ENCODE measurements at places on chromosomes 2 and 18. TPM values are rescaled to one million over a fixed set of nuclear protein-coding genes. Genes with fewer than 3 reads are reported as not detected.

The PPP1R1C gene
- under 0.01 TPM for total RNA-seq

The DTYMK gene
- 8.6 TPM for total RNA-seq

The SPDYA gene
- 0.82 TPM for total RNA-seq

The INHBB gene
- 3.3 TPM for total RNA-seq

The REG1A gene
- not detected for total RNA-seq

The GREB1L gene
- total RNA-seq: 1.6 TPM

The DSG1 gene
- total RNA-seq: under 0.01 TPM

The IL1RL1 gene
- not detected for total RNA-seq

The FBXO41 gene
- 20.0 TPM for total RNA-seq

The ASAP2 gene
- total RNA-seq: 32.2 TPM

The IL36B gene
- total RNA-seq: not detected

The SLC16A14 gene
- total RNA-seq: 62.0 TPM

The KIF1A gene
- 146 TPM for total RNA-seq

The ACVR1C gene
- total RNA-seq: 5.7 TPM

The GALNT3 gene
- total RNA-seq: 3.7 TPM

The HOXD12 gene
- not detected for total RNA-seq

The OTX1 gene
- total RNA-seq: 0.82 TPM

The EIPR1 gene
- 40.8 TPM for total RNA-seq

The SNRNP27 gene
- 45.7 TPM for total RNA-seq

The ACP1 gene
- 115 TPM for total RNA-seq

The TYMS gene
- total RNA-seq: 3.7 TPM

The PLCD4 gene
- total RNA-seq: 1.2 TPM

The RESP18 gene
- total RNA-seq: 0.82 TPM

The KIF5C gene
- 388 TPM for total RNA-seq

The FEV gene
- not detected for total RNA-seq

The EDAR gene
- total RNA-seq: under 0.01 TPM

The AGXT gene
- not detected for total RNA-seq

The FEZ2 gene
- total RNA-seq: 60.3 TPM

The SCN7A gene
- 1.6 TPM for total RNA-seq

The DSC2 gene
- total RNA-seq: 5.3 TPM

The ZNF513 gene
- total RNA-seq: 12.6 TPM

The ITPRIPL1 gene
- 4.9 TPM for total RNA-seq

The UGT1A9 gene
- not detected for total RNA-seq

The LIMS4 gene
- total RNA-seq: 0.41 TPM

The PDE1A gene
- 51.0 TPM for total RNA-seq

The DNAH6 gene
- total RNA-seq: 4.9 TPM

The DLGAP1 gene
- total RNA-seq: 57.1 TPM

The POTEF gene
- not detected for total RNA-seq
